Ascending aorta (tissue), 2 donors: ENCODE measurements at places on chromosomes 4 and X. TPM values are rescaled to one million over a fixed set of nuclear protein-coding genes. Genes with fewer than 3 reads are reported as not detected.

The CC2D2A gene
- total RNA-seq, result 2.8 TPM

The NSUN7 gene
- total RNA-seq, result 5.0 TPM

The PABPC1L2B gene
- total RNA-seq, result not detected

The PNMA6A gene
- total RNA-seq, result 0.32 TPM

DNA sequence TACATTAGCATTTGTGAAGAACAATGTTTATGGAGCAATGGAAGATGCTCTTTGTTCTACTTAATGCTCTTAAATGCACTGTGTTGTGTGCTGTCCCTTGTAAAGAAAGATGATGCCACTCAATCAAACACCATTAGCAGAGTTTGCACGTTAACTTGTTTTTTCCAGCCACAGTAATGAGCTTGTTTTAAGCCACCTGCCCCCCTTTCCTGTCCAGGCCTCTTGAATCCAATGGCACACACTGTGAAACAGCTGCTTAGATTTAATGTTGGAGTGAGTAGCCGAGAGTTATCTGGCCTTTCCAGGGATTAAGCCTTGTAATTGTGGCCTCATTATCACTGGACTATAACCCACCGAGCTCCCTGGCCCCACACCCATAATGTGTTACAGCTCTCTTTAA, 86.0 kb downstream of the PAK3 start:
- DNase-seq, result no peak

DNA sequence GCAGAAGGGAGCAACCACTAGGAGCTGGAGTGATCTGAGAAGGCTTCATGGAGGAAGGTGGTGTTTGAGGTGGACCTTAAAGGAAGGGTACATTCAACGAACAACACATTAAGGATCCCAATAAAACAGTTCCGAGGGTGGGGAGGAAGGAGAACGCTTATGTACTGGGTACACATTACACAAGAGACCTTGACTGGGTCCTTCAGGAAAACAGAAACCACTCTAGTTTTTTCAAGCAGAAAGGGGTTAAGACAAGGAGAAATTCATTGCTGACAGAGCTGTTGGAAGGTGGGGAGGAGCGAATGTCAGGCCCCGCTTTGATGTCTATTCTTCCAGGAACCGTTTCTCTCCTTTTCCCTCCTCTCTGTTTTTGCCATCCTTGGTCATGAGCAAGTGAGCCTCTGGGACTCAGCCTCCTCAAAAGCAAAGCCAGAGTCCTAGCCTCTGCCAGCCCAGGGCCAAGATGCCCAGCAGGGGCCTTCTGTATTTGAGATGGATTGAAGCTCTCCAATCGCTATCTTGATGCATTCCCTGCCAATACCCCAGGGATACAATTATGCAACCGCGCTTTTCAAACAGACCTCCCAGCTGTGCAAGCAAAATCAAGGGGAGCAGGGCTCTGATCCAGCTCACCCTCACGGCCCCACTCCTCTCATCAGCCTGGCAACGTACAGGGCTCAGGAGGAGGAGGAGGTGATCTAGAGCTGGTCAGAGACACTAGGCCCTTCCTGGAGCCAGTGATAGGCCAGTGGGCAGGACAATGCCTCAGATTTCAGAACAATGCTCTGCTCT, 48.4 kb downstream of the ZBTB49 start:
- DNase-seq, result no peak
